Stimulated activated CD4-positive, alpha-beta T cell treated with anti-CD3 and anti-CD28 coated beads, Interleukin-1b, Interleukin-23, amount 100 ng/mL, for 1 hour (primary cell): ENCODE measurements at places on chromosomes 11 and 22.
A peak's percentile ranks its signal among the peaks of the same experiment; 100 is the strongest.

DNA sequence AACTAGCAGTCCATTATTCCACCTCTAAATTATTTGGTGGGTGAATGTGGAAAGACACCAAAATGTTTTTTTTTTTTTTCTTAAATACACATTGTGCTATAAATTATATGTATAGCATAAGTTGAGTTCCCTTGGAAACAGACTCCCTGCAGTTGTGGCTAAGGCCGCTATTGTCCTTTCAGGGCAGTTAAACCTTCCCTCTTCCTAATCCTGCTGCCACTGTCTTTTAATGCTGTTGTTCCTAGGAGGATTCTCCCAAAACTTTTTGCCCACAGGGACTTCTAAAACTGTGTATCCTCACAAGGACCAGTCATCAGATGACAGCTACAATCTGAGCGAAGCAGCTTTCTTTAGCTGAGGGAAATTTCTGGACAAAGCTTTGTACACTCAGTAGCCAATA, 478.9 kb upstream of the CHORDC1 start:
- DNase-seq: no peak

DNA sequence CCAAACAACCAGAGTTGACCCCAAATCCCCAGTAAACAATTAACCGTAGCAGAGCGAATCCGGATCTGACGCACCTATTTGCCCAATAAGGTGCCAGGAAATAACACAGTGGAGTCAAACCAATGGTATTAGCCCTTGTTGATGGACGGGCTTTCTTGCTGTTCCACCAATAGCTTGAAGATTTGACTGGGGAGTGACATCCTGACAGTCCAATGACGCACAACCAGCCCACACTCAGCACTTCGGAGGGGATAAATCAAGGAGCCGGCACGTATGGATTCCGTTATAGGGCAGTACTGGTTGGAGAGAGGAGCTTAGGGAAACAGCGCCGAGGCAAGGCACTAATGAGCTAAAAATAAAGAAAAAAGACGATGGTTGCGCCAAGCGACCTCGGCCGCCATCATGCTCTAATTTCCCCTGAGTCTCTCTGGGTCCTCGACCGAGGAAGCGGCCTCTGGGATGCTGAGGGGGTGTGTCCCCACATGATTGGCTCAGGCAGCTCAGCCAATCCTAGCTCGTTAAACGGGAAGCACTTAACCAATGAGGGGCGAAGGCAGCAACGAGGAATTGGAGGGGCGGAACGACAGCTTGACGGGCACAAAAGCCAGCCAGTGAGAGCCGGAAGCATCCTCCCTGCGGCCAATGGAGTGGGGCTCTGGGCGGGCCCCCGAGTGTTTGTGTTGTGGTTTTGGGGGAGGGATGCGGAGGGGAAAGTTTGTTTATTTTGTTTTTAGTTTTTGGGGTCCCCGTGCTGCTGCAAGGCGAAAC, 49.5 kb downstream of the FAM83F start:
- DNase-seq: peak; percentile 95

- no peak for DNase-seq
These were observed 53.9 kb upstream of the CEP126 start for GRCh38 chr11:101860696-101861427.

GRCh38 chr11:64712430-64713015, 10.5 kb downstream of the NRXN2 start:
- DNase-seq: no peak

DNA sequence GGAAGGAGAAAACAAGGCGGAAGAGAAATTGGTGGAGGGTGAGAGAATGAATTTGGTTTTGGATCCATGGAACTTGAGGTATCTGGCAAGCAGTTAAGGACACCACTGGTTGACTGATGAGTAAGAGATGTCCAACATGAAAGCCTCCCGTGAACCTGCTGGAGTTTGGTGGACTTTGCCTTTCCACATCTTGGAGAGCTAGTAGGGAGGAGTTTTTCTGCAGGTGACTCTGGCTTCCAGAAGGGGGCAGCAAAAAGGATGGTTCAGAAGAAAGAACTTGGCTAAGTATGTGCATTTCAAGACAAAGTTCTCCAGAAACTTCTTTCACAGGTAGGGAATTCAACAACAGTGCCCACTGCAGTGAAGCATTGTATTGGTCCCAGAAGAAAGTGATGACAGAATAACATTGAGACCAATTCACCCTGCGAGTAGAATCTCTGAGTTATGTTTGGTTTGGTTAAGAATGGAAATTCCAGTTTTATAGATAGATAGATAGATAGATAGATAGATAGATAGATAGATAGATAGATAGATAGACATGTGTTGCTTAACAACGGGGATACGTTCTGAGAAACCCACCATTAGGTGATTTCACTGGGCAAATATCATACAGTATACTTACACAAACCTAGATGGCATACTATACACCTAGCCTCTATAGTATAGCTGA, 28.5 kb downstream of the DCDC1 start:
- no peak for DNase-seq

DNA sequence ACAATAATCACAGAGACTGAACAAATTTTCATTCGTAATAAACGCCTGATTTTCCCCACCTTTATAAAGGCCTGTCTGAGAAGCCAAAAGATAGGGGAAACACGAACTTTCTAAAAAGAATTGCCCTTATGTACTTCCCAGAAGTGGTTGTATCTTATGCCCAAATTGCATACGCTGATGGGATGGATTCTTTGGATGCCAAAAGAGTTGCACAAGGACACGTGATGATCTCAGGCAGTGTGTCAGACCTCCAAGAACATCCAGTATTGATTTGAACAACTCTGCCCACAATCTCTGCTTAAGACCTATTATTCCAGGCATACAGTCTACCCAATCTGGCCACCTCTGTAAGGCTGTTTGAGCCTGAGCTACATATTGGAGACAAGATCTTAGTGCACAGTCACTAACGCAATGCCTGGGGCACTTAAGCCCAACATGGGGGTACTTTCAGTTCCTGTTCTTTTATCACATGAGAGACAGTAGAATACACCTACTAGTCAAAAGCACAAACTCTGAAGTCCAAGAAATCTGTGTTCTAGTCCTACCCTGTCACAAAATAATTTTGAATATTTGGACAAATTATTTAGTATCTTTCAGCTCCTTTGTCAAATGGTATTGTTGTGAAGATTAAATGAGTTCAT, 38.9 kb downstream of the OR10A6 start:
- DNase-seq: no peak

DNA sequence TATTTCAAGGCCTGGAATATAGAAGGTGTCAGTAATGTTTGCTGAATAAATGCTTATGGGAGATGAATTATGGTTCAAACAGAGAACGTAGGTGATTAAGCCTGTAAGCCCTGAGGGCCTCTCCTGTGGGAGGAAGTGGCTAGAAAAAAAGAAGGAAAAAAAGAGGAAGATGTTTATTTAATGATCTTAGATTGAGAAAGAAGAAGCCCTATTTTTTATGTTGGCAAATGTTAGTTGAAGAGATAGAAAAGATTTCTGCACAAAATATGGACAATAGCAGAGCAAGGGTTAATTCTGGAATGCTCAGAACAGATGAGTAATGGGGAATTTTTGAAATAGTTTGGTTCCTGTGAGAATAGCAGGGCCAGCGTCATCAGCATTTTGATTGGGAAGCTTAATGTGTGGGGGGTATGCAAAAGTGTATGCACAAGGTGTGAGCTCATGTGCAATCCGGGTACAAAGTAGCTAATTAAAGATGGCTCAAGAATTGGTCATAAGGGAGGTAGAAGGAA, 95.7 kb downstream of the TEAD1 start:
- no peak for DNase-seq

- DNase-seq: no peak
These were observed 38.3 kb upstream of the TMEM135 start for GRCh38 chr11:86999388-86999787.
